Dermis blood vessel endothelial cell (primary cell): ENCODE measurements at places on chromosomes 2 and 18. TPM values are rescaled to one million over a fixed set of nuclear protein-coding genes. Genes with fewer than 3 reads are reported as not detected.

DNA sequence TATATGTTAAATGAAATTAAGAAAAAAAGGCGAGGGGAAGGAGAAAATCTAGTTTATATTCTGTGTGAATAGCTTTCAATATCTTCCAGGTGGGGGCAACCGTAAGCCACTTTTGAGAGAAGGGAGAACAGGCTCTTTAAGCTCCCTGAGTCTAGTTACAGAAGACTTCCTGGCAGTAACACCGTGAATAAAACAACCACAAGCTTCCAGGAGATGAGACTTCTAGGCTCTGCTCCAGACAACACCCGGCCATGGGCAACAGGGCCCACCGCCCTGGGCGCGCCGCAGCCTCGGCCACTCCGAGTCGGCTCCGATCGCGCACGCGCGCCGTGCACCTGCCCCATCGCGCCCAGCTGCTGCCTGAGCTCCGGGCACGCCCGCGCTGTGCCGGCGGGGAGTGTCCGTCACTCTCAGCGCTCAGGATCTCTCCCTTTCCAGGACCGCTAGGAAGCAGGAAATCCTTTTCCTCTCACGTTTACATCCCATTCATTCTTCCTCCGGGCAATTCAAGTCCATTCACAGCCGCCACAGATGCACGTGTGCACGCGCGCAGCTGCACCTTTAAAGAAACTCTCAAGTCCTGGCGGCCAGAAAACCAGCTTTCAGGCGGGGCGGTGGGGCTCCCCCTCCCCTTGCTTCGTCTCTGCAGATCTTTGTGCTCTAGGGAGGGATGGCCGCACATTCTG, 19.4 kb upstream of the PAX3 start:
- peak; percentile 82 for DNase-seq

GRCh38 chr2:46798998-46799698, 116.5 kb downstream of the MCFD2 start:
- no peak for DNase-seq

CBLN2 gene
- total RNA-seq: not detected in 2 replicates

KCNS3 gene
- total RNA-seq: 1.3 and 1.5 TPM in 2 replicates

- DNase-seq: no peak
These were observed 95.3 kb downstream of the FSIP2 start for GRCh38 chr2:185833864-185834263.

GRCh38 chr2:63631501-63631900, 42.7 kb downstream of the MDH1 start:
- DNase-seq: no peak

SNTG2 gene
- 0.17 TPM in 1 of 2 replicates, not detected in the other for total RNA-seq

DNA sequence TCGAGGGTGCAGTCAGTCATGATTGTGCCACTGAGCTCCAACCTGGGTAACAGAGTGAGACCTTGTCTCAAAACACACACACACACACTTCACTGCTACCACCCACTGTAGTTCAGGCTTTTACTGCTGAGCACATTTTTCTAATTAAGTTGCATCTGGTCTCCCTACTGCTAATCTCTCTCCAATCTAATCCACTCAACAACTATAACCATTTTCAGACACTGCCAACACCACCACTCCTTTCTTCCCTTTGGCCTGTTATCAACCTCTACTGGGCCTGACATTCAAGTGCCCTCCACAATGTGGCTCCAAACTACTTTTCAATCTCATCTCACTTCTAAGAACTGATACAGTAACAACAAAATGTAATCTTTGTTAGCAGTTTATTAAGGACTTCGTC, 44.8 kb downstream of the RMP24 start:
- no peak for DNase-seq

GRCh38 chr2:136381722-136382633, 264.0 kb upstream of the CXCR4 start:
- DNase-seq: no peak

DNA sequence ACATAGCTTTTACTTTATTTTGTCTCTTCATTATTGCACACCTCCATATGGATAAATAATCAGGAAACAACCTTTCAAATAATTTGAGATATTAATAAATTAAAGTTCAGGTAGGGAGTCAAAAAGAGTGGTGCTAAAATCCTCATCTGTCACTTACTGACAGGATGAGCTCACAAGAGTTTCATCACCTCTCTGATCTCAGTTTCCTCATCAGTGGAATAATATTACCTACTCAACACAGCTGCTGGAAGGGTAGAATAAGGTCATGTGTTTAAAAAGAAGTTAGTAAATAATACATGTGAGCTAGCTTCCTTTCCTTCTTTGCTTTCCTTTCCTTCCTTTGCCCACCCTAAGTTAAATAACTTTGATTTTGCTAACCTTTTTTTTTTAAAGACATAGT, 61.9 kb downstream of the RDH14 start:
- DNase-seq: no peak

- DNase-seq: peak; percentile 84
These were observed 33.4 kb upstream of the KLHL29 start for GRCh38 chr2:23351388-23352141.

- no peak for DNase-seq
These were observed 101.4 kb downstream of the MTX2 start for GRCh38 chr2:176370467-176371171.

DNA sequence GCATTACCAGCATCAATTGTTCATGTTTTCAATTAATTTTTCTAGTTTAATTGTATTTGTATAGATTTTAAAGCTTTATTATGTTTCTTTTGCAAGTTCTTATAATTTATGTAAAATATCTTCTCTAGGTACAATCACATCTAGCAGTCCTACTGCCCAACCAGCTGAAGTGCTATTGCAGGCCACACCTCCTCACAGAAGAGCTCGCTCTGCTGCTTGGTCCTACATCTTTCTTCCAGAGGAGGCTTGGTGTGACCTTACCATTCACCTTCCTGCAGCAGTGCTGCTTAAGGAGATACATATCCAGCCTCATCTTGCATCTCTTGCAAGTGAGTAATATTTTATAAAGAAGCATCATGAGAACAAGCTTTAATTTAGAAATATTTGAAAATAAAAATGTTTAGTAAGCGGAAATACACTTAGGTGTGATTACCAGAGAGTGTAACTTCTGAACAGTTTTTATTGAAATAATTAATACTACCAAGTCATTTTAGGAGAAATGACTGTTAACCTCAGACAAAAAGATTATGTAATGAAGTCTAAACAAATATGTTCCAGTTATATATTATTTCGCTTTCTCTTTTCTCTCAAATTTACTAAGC, 122.9 kb upstream of the TTC27 start:
- DNase-seq: no peak

DNA sequence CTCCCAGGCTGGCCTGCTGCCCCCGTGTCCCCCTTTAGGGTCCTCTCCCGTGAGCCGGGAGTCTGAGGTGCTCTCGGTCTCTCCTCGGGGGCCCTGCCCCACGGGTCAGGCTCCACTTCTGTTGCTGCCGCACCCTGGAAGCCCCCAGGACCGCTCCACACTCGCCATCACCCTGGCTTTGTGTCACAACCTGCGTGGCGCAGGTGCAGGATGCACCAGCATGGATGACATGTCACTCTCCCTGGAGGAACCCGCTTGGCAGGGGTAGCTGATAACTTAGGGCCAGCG, 10.8 kb upstream of the ARHGEF4 start:
- no peak for DNase-seq

- no peak for DNase-seq
These were observed 2.6 kb upstream of the PPM1B start for GRCh38 chr2:44166096-44166495.

CAVIN2 gene
- 430 and 571 TPM in 2 replicates for total RNA-seq

DNA sequence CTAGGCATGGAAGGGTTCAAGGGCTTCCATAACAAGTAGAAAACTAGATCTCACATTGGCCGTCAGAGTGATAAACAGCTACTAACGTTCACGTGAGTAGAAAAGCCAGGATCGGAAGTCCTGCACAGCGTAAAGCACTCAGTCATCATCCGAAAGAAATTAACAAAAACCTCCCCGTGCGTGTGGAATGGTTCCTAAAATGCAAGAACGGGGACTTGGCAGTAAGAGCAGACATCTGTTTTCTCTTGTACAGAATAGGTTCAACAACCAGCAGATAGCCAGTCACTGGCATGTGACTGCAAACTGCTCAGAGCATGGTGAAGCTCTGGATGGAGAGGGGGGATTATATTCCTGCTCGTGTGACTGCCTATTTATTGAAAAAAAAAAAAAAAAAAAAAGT, 106.9 kb upstream of the ITGB6 start:
- DNase-seq: no peak
